NCI-H1930 (cell line): ENCODE measurements at places on chromosomes 11 and 22.

DNA sequence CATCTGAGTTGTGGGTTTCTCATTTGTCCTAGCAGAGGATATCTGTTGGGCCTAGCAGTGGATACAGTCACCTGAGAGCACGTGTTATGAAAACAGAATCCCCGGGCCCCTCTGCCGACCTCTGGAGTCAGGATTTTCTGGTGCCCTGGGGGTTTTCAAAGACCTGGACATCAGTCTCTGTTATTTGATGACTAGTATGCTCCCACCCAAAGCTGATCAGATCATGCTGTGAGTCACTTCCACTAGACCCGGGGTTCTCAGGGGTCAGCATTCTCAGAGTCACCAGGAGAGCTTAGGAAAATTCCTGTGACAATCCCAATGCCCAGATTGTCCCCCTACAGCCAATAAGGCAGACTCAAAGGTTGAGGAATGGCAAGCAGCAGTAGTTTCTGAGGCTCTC is 38.7 kb downstream of the KCNJ1 start:
- no peak for DNase-seq

GRCh38 chr11:113979431-113979830 is 4.5 kb downstream of the HTR3A start:
- no peak for DNase-seq

DNA sequence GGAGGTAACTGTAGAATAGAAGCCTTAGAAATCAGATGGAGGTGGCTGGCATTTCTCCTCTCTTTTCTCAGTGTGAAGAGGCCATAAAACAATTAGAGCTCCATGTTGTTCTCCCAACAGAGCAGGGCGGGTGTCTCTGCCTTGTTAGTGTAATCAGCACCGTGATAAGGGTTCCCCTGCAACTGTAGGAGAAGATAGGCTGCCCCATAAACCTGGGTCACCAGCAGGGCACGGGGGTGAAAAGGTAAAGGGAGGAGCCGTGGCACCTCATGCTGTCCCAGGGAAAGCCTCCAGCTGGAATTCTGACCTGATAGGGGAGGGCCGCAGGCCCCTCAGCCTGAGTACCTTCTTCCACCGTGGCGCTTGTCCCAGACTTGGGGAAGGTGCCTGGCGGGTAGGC is 68.7 kb downstream of the ISX start:
- DNase-seq: no peak

- no peak for DNase-seq
Observed at GRCh38 chr11:128316541-128317227, 270.7 kb downstream of the ETS1 start.

GRCh38 chr11:68549789-68550484 is 89.4 kb downstream of the PPP6R3 start:
- DNase-seq: no peak

DNA sequence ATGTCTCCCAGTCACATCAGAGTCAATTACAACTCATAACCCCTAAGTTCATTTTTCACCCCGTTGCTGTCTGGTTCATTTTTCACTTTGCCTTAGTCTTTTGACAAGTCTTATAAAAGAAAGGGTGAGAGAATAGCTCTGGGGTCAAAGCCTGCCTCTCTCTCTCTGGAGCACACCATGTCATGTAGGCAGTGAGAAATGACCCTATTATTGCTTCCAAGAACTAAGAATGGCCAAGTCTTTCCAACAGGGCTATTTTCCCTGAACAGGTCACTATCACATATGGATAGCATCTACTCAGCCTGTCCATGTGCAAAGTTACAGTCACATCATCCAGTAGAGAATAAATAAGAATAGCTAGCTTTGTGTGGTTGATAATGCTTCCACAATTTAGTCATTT is 655.5 kb upstream of the LRRC4C start:
- no peak for DNase-seq

- no peak for DNase-seq
Observed at GRCh38 chr11:82631722-82632630, 101.7 kb downstream of the FAM181B start.

DNA sequence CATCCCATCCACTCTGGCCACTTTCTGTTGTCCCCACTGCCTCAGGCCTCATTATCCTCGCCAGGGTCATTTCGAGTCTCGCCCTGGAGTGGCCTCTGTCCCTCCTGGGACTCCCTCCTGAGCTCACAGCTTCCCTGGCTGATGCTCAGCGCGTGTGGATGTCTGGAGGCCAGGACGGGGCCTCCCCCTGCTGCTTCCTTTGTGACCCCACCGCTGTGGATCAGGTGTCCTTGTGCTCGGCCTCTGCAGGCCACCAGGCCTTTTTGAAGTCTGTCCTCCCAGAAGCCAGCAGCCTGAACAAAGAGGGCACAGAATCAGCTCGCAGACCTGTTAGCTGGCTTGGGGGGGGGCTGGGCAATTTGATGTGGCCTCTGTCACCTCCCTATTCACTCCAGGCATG is 13.5 kb downstream of the CBX6 start:
- no peak for DNase-seq

- no peak for DNase-seq
Observed at GRCh38 chr22:45460288-45461109, 42.2 kb upstream of the FBLN1 start.
